ENCODE measurements at places on chromosomes 6 and 20.

DNA sequence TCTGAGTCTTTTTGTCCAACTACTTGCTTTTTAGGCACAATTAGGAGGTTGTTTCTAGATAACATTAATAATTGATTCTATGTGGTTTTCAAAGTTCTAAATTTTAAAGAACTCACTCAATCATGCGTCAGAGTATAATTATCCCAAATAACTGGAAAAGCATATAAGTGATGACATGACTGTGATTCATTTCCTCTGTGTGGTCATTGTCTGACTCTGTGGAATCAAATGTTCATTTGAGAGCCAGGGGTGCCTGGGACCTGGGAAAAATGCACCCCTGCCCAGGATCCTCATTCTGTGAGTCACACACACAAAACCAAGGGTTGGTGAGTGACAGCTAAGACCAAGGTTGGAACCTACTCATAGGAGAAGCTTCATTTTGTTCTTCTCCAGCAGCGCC is 127.1 kb upstream of the MLIP start:
- DNase-seq: no peak

GRCh38 chr6:16450821-16451220 is 212.4 kb downstream of the GMPR start:
- no peak for DNase-seq

GRCh38 chr6:140940251-140940925 is 1192.3 kb upstream of the GJE1 start:
- DNase-seq: no peak

- DNase-seq: no peak
Observed at GRCh38 chr20:48562586-48563116, 265.1 kb downstream of the PREX1 start.

Data from ascending aorta (tissue), 2 donors.